Activated CD4-positive, alpha-beta T cell treated with anti-CD3 and anti-CD28 coated beads, Interleukin-2, amount 50 U/mL, for 48 hours (primary cell): ENCODE measurements at places on chromosomes 1 and 21.

DNA sequence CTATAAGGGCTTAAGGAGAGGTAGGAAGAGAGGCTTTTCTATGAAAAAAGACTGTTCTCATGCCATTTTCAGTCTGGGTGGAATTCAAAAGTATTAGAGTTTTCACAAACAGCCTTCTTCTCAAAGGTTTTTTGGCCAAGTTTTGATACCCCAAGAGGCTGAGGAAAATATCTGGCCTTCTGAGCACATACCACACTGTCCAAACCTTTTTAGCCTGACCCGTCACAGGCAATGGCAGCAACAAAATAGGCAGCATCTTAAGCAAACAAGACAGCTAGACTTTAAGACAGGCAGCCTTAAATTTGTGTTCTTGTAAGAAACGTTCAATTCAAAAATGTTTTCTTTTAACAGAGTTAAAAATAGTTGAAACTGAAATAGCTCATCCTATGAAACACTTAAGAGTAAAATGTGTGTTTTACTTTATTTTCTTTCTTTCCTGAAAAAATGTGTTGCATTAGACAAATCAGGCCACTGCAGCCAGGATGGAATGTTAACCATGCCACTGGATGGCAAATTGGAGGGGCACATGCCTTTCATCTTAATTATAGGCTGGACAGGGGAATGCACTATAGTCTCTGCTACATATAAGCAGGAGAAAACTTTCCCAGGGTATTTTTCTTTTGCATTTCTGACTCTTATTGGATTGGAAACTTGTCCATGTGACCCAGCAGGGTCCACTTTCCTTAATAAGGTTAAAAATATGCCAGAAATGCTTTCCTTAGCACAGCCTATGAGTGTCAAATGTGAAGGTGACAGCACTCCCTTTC lies 315.0 kb downstream of the TGFB2 start:
- DNase-seq = no peak

- no peak for DNase-seq
Measured at GRCh38 chr1:48851638-48852037, 74.9 kb upstream of the BEND5 start.

GRCh38 chr1:93649231-93649630 lies 32.4 kb downstream of the BCAR3 start:
- no peak for DNase-seq

- no peak for DNase-seq
Measured at GRCh38 chr21:45445369-45445768, 40.4 kb downstream of the COL18A1 start.
